ENCODE measurements at places on chromosomes 4 and X. TPM values are rescaled to one million over a fixed set of nuclear protein-coding genes. Genes with fewer than 3 reads are reported as not detected.
A peak's percentile ranks its signal among the peaks of the same experiment; 100 is the strongest.

DNA sequence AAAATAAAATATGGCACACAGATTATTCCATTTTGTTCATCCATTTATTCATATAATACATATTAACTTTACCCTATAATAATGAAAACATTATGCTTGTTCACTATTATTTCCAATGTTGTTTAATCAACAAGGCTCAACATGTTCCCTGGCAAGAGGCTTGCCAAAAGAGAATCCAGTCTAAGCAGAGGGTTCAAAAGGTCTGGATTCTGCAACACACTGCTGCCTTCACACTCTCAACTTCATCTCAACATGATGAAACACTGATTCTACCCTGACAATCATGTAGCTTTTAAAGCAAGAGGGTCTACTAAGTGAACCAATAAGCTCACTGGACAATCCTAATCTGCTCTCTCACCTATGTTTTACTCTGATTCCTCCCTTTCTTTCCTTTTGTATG, 101.1 kb downstream of the MID1 start:
- DNase-seq, result no peak

The TMEM255A gene
- 0.67 TPM for total RNA-seq

The PPP1R2C gene
- not detected for total RNA-seq

DNA sequence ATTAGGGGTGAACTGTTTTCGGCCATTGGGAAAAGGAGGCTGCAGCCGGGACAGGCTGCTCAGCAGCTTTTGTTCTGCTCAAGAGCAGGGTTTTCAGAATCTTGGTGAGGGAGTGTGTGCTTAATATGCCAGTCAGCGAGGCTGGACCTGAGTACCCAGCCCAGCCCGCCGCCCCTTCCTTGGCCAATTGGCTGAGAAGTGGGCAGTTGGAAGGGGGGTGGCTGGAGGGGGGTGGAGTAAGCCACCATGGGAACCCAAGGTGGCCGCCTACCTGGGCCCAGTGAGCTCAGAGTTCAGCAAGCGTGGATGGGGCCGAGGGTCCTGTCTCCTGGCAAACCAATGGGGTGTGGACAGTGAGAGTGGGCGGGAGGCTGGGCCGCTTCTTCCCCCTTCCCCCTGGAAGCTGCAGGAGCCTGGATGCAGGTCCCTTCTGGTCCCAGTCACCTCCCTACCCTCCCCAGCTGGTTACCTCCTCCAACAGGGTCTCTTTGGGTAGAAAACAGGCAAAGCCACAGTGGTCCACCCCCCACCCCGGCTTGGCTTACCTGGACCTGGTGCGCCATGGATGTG, 52.5 kb downstream of the SORCS2 start:
- no peak for DNase-seq

- no peak for DNase-seq
These were observed 48.2 kb downstream of the CPLX1 start for GRCh38 chr4:777520-778262.

- DNase-seq, result no peak
These were observed 10.1 kb downstream of the OTOP1 start for GRCh38 chr4:4216648-4217047.

GRCh38 chr4:1619151-1619672, 64.9 kb downstream of the FAM53A start:
- DNase-seq, result no peak

The PAGE2 gene
- not detected for total RNA-seq

DNA sequence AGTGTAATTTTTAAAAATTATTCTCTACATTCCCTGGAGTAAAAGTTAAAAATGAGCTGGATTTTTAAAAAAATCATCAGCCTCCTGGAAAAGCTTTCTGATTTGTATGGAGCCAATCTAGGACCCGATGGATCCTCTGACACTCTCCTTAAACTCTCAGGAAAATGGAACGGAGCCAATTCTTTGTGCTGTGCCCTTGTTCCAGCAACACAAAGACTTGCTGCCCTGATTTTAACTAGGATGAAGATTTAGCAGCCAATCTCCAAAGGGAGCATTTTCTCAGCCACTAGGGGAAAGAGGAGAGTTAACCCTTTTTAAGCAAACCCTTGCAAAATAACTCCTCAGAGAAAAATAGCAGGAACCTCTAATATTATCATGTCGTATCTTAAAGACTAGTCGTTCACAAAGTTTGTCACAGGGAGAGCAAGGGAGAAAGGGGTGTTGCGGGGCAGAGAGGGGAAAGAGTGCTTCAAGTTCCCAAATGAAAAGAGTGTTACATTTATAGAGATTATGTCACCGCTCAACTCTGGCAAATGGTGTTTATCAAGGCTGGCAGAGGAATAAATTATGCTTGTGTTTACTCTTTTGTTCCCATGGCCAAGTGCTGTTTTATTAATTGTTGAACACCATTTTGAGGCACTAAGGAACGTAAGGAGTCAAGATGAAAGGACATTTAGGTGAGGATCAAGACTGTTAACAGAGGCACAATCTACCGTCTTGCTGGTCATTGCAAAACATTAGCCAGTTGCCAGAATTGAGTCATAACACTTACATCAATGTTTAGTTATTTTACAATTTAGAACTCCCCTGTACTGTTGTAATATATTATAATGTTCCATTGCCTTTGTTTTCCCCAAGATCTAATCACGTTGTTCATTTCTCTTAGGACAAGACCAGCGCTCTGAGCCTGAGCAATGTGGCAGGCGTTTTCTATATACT, 250.7 kb downstream of the THOC2 start:
- DNase-seq, result no peak

The CXCL1 gene
- total RNA-seq, result not detected

- DNase-seq, result no peak
These were observed 458.0 kb upstream of the NWD2 start for GRCh38 chr4:36786519-36786918.

The TMEM31 gene
- total RNA-seq, result not detected

The CPZ gene
- 12.9 TPM for total RNA-seq

The MAMLD1 gene
- 1.3 TPM for total RNA-seq

The RHOXF2 gene
- total RNA-seq, result not detected

DNA sequence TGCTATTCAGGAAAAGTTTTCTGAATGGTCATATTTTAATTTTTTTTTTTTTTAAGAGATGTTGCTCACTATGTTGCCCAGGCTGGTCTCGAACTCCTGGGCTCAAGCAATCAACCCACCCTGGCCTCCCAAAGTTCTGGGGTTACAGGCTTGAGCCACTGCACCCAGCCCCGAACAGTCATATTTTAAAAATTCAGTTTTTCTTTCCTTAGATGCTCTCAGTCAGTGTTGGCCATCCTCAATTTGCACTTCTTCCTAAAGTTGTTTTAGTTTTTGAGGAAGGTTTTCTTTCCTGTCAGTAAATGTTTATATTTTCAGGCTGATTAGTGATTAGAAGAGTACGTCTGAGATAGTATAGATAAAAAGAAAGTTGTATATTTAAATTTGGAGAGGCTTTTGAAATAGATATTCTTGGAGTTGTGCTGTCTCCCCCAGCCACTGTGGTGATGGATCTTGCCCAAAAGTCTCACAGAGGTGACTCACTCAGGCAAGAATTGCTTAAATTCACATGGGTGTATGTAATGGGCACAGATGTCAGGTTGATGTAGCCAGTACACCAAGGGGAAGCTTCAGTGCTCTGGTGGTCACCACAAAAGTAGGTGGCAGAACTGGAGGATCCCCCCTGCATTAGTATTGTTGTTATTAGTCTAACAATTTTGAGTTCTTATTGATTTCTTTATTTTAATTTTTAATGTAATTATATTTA, 72.2 kb upstream of the ELOVL6 start:
- no peak for DNase-seq

- DNase-seq, result no peak
These were observed 24.0 kb upstream of the DRP2 start for GRCh38 chrX:101195442-101196173.

DNA sequence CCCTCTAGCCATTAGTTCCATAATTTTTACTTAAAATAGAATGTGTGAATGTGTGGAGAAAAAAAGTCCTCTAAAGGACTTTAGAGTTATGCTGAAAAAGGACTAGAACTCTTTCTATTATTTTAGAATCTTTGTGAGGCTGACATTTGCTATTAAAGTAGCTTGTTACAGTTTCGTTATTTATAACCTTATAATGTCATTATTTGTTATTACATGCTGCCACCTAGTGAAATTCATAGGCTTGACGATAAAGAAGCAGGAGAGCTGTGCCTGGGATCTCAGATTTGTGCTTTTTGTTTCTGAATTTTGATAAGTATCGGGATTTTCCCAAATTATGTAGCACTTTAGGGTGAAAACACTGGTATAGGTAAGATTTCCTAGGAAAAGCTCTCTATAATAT, 38.5 kb upstream of the TAPT1 start:
- no peak for DNase-seq

DNA sequence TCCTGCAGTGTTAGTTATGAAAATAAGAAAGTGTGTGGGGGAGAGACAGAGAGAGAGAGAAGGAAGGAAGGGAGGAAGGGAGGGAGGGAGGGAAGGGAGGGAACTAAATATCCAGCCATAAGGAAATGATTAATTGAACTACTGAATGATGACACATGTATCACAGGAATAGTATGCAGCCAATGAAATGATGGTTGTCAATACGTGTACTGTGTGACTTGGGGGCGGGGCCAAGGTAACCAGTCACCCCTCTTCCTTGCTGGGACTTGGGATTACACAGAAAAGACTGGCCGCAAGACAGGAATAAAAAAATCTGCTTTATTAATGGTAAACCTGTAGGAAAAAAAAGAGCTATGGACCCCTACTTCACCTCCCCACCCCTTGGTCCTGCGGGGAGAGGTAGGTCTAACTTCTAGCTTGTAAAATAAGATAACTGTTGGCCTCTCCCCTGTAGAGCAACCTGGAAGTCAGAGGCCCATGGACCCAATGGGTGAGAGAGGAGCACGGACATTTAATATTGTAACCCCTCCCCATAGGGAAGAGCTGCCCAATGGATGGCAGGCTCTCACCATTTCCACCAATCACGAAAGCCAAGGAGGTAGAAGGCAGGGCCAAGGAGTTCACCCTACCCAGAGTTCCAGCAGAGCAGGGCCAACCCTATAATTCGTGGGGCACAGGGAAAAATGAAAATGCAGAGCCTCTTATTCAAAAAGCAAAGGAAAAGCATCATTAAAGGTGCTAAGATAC, 7.4 kb downstream of the PPP2R2C start:
- no peak for DNase-seq

DNA sequence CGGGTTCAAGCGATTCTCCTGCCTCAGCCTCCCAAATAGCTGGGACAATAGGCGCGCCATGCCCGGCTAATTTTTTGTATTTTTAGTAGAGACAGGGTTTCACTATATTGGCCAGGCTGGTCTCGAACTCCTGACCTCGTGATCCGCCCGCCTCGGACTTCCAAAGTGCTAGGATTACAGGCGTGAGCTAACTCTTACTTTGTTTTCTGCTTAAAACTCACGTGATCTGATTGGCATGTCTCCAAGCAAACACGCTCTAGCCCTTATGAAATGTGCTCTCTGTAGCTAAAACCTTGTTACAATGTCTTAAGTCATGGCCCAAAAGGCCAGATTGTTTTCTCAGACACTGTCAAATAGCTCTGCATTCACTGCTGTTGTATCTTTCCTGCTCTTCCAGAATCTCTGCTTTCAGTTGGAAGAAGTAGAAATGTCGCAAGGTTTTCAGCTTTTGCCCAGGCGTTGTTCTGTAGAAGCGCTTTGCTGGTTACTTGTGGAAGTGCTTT, 39.7 kb upstream of the OGT start:
- DNase-seq, result peak; percentile 38

GRCh38 chr4:173642509-173642908, 112.5 kb upstream of the HAND2 start:
- DNase-seq, result no peak

DNA sequence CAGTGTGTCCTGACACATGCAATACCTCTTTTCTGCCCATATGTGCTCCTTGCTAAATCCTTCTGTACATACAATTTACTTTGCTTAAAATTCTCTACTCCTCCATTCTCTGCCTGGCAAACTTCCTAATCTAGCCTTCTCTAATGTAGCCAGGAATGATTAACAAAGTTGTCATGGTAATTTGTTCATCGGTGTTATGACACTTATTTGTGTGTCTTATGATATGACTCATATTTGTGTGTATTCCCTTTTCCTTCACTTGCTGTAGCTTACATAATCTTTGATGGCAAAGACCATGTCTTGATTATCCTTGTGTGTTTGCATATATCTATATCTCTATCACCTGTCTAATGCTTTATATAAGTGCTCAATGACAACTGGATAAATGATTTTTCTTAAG, 133.3 kb downstream of the COL25A1 start:
- DNase-seq, result no peak

The HPSE gene
- total RNA-seq, result 0.63 TPM

GRCh38 chrX:8297766-8298165, 126.7 kb upstream of the VCX2 start:
- DNase-seq, result no peak

GRCh38 chr4:142369141-142369540, 477.0 kb downstream of the INPP4B start:
- no peak for DNase-seq

DNA sequence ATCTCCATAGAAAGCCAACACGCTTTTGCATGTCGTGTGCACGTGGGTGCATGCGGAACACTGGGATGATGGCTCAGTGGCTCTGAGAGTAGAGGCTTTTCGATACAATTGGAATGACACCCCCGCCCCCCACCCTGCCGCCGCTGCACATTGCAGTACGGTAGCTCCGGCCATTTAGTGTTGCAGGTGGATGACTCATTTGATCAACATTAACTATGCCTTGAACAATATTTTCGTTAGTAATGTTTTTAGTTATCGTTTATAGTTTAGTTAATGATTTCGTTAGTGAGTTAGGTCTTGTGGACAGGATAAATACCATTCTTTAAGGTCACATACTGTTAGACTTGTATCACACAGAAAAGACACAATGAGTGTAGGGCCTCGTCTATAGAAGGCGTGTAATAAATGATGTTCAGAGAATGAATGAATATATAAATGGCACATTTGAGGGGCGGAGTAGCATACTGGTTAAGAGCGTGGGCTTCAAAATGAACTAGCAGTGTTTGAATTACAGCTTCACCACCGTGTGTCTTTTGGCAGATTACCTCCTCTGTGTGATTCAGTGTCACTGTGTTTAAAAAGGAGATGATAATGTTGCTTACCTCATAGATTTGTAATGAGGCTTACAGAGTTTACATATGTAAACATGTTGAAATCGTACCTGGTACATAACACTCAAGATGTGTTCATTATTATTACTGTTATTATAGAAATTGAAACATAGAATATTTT, 67.2 kb upstream of the TENM3 start:
- no peak for DNase-seq

GRCh38 chrX:17520016-17520615, 145.1 kb downstream of the NHS start:
- no peak for DNase-seq

Measured in thyroid gland (tissue), 4 donors.